NT2/D1 (cell line): ENCODE measurements at places on chromosomes 1 and 21.

GRCh38 chr1:1752190-1752589, 26.1 kb downstream of the NADK start:
- DNase-seq: no peak

GRCh38 chr1:178521241-178521640, 8.3 kb downstream of the TEX35 start:
- DNase-seq: no peak

GRCh38 chr1:92949937-92950817, 11.1 kb downstream of the DIPK1A start:
- DNase-seq: no peak

DNA sequence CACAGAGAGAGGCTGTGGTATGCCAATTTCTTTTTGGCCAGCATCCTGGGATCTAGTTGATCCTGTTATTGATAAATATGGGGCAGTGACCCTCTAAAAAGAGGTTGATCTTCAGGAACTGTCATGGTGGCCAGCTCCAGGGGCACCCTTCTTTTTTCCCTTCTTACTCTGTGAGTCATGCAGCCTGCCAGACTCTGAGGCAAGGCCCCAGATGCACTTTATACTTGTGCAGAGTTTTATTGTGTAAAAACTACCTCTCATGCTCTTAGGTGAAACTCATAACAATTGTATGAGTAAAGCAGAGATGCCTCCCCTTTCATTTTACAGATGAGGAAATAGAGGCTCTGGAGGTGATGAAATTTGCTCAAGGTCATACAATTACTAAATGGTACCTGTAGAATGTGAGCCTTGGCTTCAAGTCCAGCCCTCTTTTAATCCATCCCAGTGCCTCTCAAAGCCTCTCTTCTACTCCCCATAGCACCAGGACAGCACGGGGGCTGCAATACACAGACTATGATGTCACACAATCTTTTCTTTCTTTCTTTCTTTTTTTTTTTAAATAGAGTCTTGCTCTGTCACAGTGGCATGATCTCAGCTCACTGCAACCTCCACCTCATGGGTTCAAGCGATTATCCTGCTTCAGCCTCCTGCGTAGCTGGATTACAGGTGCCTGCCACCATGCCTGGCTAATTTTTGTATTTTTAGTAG, 387.8 kb downstream of the KCNH1 start:
- no peak for DNase-seq

DNA sequence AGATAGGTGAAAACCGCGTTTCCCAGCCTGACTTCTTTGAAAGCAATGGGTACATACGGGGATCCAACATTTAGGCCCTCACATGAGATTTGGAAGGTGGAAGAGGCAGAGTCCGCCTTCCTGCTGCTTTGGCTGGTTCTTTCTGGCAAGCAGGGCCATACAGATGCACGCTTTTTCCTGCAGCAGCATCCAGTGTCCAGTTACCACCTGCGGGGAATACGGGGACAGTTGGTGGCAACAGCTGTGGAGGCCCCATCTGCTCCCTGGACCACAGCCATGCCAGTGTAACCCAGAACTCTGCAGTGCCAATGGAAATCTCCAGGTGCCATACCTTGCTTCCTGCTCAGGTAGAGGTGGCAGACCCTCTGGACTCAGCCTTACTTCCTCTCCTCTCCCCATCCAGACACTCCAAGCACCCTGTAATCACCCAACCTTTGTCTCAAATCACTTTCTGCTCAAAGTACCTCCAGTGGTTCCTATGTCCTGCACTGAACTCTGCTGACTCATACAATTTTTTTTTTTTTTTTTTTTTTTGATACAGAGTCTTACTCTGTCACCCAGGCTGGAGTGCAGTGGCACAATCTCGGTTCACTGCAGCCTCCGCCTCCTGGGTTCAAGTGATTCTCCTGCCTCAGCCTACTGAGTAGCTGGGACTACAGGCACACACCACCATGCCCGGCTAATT, 68.3 kb downstream of the SLC16A1 start:
- DNase-seq: no peak

DNA sequence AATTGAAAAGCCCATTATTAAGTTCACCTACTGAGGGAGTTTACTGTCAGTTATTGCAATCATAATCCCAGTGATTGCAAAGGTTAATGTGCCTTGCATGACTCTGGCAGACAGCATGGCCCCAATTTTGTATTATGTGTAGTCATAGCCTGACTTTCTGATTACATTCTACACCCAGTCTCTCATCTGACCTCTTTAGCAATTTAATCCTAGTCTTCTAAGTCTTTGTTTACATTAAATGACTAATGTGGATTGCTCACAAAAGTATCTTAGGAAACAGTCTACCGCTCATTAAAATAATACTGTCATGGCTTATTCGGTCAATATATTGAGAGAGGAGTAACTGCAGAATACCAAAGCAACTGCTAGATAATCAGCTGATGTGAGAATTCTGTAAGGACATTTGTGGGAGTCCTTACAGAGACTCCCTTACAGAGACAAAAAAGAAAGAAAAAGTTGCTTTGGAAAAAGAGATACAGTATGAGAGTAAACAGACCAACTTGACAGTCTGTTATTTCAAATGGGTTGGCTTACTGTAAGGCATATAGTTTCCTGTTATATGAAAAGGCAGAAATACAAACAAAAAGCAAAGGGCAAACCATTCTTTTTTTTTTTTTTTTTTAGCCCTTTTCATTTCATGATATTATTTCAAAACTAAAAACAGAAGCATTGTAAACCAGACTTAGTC, 42.8 kb downstream of the SMG7 start:
- no peak for DNase-seq
